NCI-H146 (cell line): ENCODE measurements at places on chromosomes 16 and 17.

GRCh38 chr16:58461056-58461455 lies 38.9 kb upstream of the NDRG4 start:
- no peak for DNase-seq

GRCh38 chr17:67359960-67360791 lies 6.2 kb downstream of the PSMD12 start:
- DNase-seq = no peak

DNA sequence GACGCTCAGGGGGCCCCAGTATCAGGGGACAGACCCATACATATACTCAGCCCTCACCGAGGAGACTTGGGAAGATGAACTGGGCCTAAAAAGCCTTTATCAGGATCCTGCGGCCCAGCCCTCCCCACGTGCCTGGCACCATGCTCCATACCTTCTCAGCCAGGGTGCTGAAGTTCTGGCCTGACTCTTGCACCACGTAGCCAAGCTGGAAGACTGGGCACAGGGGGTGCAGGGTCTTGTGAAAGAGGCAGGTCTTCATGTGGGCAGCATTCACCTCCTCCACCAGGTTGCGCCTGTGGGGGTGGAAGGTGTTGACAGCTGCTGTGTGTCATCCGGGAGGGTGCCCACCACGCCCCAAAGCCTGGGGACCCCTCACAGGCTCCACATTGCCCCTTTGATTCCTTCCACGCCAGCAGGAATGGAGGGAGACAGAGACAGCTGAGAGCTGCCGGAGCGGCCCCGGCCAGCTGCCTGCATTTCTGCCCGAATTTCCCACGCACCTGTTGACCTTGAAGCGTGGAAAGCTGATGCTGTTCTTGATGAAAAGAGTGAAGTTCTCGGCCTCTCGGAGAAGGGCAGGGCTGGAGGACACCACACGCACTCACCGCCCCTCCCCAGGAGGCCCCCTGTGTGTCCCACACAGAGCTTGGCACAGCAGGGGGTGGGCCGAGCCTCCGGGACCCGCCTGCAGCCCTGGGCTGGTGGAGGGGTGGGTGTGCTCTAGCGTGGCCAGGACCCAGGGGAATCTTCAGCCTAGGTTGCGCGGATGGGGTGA lies 10.4 kb upstream of the CAMKK1 start:
- DNase-seq = no peak

- no peak for DNase-seq
These were observed 253.8 kb upstream of the CCL2 start for GRCh38 chr17:34001246-34001645.
